ENCODE measurements at places on chromosomes 16 and 17.

- no peak for DNase-seq
Observed at GRCh38 chr16:81891736-81892364, 112.8 kb downstream of the PLCG2 start.

GRCh38 chr16:77868478-77868877 lies 80.1 kb downstream of the VAT1L start:
- peak; percentile 65 for DNase-seq

DNA sequence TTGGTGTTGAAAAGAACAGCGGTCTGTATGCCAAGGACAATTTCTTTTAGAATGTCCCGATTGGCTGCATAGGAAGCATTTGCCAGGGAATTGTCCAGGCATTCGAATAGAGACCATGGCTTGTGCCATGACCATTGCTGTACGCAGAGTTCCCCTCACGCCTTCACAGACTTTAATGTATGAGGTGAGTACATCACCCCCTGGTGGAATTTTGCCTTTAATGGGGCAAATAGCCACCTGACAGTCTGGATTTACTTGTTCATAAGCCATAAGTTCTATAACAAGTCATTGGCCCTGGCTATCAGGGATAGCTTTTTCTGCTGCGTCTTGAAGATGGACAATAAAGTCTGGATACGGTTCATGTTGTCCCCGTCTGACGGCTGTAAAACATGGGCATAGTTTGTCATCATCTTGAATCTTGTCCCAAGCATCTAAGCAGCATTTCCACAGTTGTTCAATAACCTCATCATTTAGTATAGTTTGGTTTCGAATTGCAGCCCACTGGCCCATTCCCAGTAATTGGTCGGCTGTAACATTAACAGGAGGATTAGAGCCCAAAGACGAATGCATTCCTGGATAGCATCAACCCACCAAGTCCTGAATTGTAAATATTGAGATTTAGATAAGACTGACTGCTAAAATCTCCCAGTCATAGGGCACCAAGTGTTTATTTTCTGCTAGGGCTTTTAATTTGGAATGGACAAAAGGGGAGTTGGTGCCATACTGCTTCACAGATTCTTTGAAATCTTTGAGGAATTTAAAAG lies 67.7 kb upstream of the ARL4D start:
- no peak for DNase-seq

GRCh38 chr17:7208754-7209460 lies 10.7 kb downstream of the DLG4 start:
- no peak for DNase-seq

GRCh38 chr17:17466511-17466910 lies 10.3 kb upstream of the MED9 start:
- DNase-seq, result no peak

DNA sequence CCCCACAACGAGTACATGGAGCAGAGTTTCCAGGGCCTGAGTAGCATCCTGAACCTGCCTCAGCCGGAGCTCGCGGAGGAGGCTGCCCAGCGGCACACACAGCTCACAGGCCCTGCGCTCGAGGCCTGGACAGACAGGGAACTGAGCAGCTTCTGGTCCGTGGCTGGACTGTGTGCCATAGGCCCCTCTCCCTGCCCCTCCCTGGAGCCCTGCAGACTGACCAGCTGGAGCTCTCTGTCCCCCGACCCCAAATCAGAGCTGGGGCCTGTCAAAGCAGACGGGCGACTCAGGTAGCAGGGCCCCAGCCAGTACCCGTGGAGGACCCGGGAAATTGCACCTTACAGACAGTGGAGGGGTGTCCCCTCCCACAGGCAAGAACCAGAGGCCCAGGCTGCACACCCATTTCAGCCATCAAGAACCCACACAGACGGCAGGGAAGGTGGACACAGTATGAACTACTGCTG lies 13.0 kb downstream of the MRPL27 start:
- DNase-seq, result no peak

DNA sequence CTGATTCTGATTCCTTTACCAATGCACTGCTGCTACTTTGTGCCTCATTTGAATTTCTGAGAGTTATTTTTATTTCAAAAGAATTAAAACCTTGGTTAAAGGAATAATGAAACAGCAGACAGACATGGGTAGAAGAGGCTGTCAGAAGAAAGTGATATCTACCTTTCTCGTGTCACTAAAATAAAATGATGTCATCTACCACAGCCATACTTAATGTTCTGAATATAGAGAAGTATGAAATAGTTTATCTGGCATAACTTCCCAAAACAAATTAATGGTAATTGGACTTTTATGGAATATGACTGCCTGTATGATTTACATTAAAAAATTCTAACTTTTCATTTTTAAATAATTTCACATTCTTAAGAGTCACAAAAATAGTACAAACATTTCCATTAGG lies 52.5 kb downstream of the EFCAB13 start:
- no peak for DNase-seq

GRCh38 chr16:4412854-4413253 lies 3.5 kb downstream of the CORO7 start:
- no peak for DNase-seq

GRCh38 chr17:56593086-56593645 lies 333 bp upstream of the NOG start:
- peak; percentile 38 for DNase-seq

DNA sequence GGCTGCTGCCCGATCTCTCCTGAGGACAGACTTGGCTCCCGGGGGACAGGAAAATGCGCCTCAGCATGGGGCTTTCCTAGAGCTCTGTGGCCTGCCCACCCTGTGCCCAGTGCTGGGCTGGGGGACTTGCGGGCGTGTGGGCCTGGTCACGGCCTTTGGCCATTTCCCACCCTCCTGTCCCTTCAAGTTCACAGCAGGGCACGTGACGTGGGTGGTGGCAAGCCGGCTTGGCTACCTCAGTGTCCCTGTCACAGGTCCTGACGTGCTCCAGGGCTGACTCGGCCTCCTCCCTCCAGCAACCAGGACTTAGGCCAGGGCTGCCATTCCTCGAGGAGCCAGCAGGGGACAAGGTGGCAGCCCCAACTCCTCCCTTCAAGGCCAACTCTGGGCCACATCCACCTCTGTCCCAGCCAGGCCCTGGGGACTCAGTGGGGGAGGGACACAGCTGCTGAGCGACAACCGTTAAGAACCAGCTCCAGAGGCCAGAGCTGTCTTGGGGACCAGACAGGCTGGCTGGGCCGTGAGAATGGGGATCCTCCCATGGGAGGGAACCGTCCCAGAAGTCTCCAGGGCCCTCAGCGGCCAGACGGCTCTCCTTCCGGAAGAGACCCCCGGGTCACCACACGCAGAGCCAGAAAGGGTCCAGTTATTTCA lies 981 bp upstream of the UNC13D start:
- DNase-seq, result peak; percentile 44

Measured in NCI-H345 (cell line).